ENCODE measurements at places on chromosomes 2 and 18.

DNA sequence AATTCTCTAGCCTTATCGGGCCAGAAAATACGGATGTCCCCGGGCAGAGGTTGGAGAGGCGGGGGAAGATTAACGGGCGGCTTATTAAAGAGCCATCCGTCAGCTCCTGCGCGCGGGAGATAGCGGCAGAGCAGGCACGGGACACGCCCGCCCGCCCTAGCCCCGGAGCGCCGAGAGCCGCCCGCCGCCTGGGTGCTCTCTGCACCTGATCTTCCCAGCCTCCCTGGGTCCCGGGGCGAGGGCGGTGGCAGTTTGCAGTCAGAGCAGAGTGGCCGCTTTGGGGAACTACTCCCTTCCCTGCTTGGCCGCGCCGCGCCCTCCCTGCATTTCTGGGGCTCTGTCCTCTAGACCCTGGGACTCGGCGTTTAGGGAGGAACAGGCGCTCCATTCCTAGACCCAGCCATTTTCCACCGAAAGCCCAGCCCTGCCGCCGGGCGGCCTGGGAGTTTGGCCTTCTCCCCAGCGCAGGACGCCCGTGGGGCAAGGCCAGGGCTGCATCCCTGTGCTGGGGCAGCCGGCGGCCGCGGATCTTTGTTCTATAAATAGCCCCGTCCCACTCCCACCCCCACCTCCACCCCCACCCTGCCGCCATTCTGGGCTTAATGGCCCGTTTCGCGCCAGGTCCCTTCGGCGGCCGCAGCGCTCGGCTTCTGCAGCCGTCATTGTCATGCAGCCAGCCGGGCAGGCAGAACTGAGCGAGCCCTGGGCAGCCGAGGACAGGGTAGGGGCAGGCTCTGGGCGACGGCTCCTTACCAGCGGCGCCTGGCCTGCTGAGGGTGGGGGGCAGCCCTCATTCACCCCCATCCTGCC is 6.6 kb downstream of the GAD1 start:
- no peak for DNase-seq

DNA sequence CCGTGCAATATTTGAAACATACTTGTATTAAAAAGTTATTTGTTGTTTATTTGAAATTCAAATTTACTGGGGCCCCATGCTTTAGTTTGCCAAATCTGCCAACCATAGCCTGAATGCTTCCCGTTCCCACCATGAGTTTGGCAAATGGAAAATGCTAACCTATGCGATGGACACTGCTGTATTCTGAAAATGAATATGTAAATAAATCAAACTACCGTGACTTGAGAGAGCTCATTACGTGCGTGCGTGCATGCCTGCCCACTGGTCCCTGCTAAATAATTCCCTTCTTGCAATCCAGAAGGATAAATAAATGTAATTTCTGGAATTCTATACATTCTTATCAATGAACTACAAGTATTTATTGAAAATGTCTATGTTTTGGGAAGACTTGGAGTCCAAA is 3.2 kb downstream of the BOD1L2 start:
- DNase-seq, result no peak

DNA sequence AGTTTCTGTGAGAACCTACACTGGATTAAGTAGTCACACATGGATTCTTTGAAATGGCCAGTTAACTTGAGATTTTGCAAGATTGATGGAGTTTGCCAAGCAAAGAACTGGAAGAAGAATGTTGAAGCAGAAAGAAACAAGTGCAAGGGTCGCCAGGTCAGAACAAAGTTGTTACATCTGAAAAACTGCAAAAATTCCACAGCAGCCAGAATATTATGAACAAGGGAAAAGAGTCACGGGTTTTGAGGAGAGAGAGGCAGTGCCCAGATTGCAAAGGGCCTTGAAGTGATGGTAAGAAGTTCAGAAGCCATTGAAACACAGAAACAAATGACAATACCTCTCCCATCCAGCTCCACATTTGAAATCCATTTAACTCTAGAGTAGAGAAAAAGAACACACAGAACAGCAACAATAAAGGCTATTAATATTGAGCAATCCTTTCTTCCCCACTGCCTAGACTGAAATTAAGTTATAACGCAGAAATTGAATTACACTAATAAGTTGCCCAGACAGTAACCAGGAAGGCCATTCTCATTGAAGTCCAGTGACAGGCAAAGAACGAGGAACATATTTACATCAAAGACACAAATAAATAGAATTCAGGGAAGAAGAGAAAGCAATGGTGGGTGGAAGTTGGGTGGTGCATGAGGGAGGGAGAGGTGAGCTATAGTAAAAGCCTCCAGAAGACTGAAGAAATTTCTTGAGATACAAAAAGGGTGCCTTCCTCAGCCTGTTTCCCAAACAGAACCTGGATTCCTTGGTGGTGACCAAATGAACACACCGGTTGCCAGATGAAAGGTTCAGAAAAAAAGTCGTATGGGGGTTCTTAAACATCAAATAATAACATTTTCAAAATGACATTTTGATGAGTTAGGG is 80.6 kb downstream of the ARHGAP15 start:
- no peak for DNase-seq

- no peak for DNase-seq
Measured at GRCh38 chr2:165237056-165237455, 2.2 kb upstream of the SCN2A start.

DNA sequence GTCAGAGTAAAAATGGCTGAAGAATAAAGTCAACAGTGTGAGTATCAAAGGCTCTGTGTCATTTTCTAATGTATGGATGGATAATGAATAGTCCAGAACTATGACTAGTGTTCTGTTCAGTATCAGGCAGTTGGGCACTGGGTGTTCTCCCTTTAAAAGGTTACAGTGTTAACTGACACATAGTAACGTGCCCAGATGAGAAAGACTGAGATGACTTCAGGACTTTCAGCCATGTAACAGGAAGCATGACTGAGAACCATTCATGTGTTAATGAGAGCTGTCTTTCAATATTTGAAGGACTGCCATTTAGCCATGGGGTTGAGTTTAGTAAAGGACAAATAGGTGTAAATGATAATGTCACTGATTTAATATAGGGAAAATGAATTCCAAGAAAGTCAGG is 187.1 kb downstream of the GULP1 start:
- no peak for DNase-seq

DNA sequence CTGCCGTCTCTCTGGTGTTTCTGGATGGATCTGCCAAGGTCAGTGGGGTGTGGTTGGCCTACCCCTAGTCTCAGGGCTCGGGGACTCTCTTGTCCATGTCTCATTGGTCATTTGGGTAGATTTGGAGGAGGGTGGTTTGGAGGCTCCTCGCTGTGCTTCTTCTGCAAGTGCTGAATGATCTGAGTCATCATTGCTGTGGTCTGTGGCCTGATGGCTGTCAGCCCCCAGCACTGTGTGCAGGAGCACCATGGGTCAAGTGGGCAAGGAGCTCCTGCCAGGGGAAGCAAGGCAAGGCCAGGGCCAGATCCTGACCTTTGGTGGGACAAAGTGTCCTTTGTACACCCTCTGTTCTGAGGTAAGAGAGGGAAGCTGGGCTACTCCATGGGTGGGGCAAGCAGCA is 221.8 kb downstream of the FHOD3 start:
- no peak for DNase-seq

DNA sequence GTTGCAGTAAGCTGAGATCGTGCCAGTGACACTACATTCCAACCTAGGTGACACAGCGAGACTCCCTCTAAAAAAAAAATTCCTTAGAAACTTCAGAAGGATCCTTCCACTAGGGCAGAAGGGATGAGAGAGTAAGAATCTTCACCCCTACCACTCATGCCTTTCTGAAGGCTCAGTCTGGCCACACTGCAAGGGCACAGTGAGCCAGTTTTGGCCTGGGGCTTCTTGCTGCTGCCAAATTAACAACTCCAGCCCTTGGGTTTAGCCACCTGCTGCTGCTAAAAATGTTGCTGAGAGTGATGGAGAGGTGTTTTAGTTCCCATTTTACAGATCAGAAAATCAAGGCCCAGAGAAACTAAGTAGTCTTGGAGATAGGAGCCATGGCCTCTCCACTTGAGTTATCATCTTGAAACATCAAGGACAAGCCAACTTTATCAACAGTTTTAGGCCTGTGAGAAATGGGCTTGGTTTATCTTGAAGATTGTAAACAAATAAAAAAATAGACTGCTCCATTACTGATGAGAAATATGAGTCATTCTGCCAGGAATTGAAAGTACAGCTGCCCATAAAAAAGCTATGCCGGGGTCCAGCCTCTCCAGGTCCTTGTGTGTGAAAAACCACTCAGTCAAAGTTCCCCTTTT is 31.9 kb upstream of the CASP8 start:
- DNase-seq, result no peak

Data from GM18507 (cell line).